ENCODE measurements at places on chromosomes 2 and 18. TPM values are rescaled to one million over a fixed set of nuclear protein-coding genes. Genes with fewer than 3 reads are reported as not detected.

Gene GULP1
- total RNA-seq = 36.7 TPM

Gene PKDCC
- 42.2 TPM for total RNA-seq

Gene CNRIP1
- total RNA-seq = 33.9 TPM

Gene IL36A
- not detected for total RNA-seq

Gene FBXO48
- total RNA-seq = 0.81 TPM

Gene COLEC11
- not detected for total RNA-seq

Gene CERKL
- total RNA-seq = not detected

Data from osteocyte (in vitro differentiated cells).